ENCODE measurements at places on chromosomes 6 and 20. TPM values are rescaled to one million over a fixed set of nuclear protein-coding genes. Genes with fewer than 3 reads are reported as not detected.

The AURKA gene
- 56.9 TPM for total RNA-seq

The IMPG1 gene
- total RNA-seq, result not detected

The PRL gene
- not detected for total RNA-seq

The SAMHD1 gene
- total RNA-seq, result 28.3 TPM

The HSF2 gene
- total RNA-seq, result 8.0 TPM

The FNDC11 gene
- total RNA-seq, result 0.51 TPM

The MEI4 gene
- total RNA-seq, result not detected

The ZFP57 gene
- total RNA-seq, result not detected

The FOXS1 gene
- total RNA-seq, result not detected

The LST1 gene
- 2.0 TPM for total RNA-seq

The HEBP2 gene
- 81.2 TPM for total RNA-seq

The MAP1LC3A gene
- total RNA-seq, result 32.1 TPM

The CNR1 gene
- total RNA-seq, result not detected

The RBPJL gene
- not detected for total RNA-seq

The CGA gene
- not detected for total RNA-seq

The PBOV1 gene
- not detected for total RNA-seq

The SPINT3 gene
- not detected for total RNA-seq

The SEMG2 gene
- not detected for total RNA-seq

The EPB41L1 gene
- 11.1 TPM for total RNA-seq

The MRPL14 gene
- total RNA-seq, result 62.4 TPM

The IL17F gene
- total RNA-seq, result not detected

The ENTPD6 gene
- total RNA-seq, result 51.2 TPM

The PRND gene
- total RNA-seq, result 0.18 TPM

The CBLN4 gene
- not detected for total RNA-seq

The OR12D3 gene
- total RNA-seq, result not detected

The ARMC12 gene
- 0.90 TPM for total RNA-seq

The CRIP3 gene
- not detected for total RNA-seq

The DLK2 gene
- not detected for total RNA-seq

The SOBP gene
- total RNA-seq, result 6.1 TPM

The GPR6 gene
- total RNA-seq, result not detected

The ZNF165 gene
- 0.30 TPM for total RNA-seq

The CST2 gene
- total RNA-seq, result not detected

The BMP6 gene
- 221 TPM for total RNA-seq

The FOXF2 gene
- total RNA-seq, result not detected

The HLA-DQB1 gene
- not detected for total RNA-seq

The OR2J3 gene
- total RNA-seq, result not detected

The AVP gene
- total RNA-seq, result not detected

The PDE10A gene
- total RNA-seq, result 2.9 TPM

The GFOD1 gene
- total RNA-seq, result 26.3 TPM

The DDO gene
- not detected for total RNA-seq

The GNAS-AS1 gene
- 0.58 TPM for total RNA-seq

The TMEM244 gene
- not detected for total RNA-seq

The SNAP25 gene
- 4.4 TPM for total RNA-seq

All from endothelial cell of umbilical vein (primary cell).